SW 1271 (cell line): ENCODE measurements at places on chromosomes 2 and 18.

DNA sequence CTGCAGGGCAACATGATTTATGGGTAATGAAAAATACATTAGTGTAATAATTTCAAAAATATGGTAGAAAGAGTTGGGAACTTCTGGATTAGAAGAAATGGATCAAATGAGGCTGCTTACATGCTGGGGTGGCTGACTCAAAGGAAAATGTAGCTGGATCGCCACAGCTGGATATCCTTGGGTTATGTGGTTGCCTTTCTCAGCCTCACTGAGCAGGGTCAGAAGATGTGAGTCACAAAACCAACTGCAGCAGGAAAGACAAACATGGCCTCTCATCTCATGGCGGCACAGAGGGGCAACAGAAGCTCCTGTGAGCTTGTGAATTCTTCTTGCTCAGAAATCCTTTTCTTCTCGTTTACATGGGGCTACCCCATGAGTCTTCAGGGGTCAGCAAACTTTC lies 317.1 kb upstream of the SPRED2 start:
- no peak for DNase-seq

DNA sequence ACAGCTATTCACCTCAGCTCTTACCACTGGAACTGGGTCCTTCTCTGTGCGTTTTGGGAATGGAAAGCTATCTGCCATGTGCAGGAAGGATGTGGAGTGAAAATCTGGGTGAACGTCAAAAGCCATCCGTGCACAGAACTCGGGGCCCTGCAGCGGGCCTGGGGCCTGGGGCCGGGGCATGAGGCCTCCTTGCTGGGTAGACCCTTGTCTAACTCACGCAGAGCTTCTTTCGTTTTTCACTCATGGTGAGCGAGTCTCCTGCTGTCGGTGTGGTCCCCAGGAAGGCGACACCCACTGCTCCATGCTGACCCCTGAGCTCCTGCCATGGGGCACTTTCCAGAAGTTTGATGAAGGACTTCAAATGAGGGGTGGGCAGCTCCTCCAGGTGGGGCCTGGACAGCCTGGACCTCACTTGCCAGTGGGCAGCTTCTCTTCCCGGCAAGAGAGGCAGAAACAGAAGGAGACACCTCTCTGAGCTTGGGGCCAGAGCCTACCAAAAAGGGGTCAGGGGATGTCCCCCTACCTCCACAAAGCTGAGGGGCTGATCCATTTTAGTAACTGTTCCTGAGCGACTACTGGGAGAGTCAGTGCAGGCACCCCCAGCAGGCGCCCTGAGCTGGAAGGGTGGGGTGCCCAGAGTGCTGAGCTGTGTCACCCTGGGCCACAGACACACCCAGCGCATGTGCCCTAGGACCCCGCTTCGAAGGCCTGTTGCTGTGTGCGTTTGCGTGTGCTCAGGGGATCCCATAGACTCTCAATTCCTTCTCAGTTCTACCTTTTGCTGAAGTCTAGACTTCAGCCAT lies 117.7 kb upstream of the HDAC4 start:
- no peak for DNase-seq

- DNase-seq, result peak; percentile 28
Observed at GRCh38 chr2:241540771-241541561, 17.6 kb upstream of the BOK start.

DNA sequence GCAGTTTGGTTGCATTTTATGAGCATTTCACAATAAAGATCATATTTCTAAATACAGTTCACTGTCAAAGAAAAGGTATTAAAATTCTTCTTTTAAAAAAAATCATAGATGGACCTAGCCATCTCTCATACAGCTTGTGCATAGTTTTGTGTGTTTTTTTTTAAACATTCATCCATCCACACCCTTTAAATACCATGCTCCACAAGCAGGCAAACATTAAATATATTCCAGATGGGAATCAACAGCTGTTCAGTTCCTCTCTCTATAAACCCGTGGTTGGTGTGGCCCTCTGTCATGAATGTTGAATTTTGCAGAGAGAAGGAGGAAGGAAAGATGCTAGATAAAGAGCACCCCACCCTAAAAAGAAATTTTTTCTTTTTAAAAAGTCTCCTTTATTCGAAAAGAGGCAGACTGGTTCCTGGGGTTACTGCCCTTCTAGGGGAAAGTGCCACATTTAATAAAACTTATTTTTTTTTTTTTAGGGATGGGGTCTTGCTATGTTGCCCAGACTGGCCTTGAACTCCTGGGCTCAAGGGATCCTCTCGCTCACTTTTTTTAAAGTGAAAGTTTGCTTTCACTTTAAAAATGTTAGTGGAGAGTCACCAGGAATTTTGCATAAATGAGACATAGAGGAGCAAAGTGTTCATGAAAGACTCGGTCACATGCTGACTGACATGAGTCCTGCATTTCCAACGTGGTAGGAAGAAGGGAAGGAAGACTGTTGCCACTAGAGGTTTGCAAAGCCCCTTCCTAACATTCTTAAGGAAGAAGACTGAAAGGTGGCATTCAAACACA lies 73.9 kb upstream of the LMAN1 start:
- DNase-seq, result no peak

DNA sequence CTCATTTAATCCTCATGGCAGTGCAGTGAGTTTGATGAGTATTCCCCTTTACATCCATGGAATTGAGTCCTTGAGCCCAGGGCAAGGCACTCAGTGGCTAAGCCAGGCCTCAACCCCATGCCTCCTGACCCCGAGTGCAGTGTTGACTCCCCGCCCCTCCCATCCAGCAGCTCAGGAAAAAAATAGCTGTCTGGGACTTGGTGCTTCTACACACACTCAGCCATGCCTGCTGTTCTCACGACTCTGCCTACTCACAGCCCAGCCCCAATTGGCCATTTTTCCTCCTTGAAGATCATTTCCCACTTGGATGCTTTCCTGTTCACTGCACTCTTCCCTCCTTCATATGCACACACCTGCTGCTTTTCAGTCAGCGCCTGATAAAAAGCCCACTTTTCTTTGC lies 8.8 kb downstream of the FOSL2 start:
- DNase-seq, result no peak

GRCh38 chr18:55086906-55087305 lies 127.6 kb upstream of the CCDC68 start:
- DNase-seq, result no peak

DNA sequence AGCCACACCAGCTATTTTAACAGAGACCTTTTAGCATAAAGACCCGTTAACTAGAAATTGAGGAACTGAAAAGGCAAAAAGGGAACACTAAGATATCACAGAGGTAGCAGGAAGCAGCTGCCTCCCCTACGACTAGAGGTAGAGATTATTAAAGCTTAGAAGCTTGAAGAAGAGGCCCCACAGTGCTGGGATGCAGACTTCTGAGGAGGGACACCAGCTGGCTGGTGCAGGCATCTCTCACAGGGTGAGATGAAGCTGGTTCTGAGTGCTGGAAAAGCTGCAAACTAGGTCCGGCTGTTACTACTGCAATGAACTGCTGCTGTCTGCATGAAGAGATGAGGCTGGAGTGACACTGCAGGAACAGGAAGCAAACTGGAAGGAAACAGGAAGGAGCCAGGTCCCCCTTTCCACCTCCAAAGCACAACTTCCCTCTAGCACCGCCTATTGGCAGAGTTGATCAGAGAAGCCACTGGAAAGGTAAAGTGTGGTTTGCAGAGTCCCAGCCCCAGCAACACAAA lies 61.2 kb upstream of the MRPS9 start:
- DNase-seq, result no peak

DNA sequence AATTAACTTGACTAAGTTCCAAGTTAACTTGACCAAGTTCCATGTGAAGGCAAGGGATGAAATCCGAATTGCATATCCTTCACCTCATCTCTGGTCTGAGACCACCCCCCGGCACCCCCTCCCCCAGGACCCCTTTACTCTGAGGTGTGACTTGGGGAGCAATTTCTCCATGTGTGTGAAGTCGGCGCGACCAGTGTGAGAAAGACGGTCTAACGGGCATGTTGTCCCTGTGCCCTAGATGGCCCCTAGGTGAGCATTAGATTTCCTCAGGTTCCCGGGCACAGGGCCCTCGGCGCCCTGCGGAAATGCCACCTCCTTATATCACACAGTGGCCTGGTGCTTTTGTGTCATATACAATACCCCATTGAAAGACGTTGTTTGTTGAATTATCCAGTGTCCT lies 137.1 kb downstream of the CTIF start:
- no peak for DNase-seq
